ENCODE measurements at places on chromosomes 2 and 18.

- no peak for DNase-seq
Observed at GRCh38 chr18:73697353-73697752, 450.3 kb downstream of the FBXO15 start.

GRCh38 chr2:160689441-160689840 lies 195.8 kb upstream of the RBMS1 start:
- no peak for DNase-seq

- DNase-seq = no peak
Observed at GRCh38 chr2:218310853-218311540, 18.7 kb upstream of the TMBIM1 start.

DNA sequence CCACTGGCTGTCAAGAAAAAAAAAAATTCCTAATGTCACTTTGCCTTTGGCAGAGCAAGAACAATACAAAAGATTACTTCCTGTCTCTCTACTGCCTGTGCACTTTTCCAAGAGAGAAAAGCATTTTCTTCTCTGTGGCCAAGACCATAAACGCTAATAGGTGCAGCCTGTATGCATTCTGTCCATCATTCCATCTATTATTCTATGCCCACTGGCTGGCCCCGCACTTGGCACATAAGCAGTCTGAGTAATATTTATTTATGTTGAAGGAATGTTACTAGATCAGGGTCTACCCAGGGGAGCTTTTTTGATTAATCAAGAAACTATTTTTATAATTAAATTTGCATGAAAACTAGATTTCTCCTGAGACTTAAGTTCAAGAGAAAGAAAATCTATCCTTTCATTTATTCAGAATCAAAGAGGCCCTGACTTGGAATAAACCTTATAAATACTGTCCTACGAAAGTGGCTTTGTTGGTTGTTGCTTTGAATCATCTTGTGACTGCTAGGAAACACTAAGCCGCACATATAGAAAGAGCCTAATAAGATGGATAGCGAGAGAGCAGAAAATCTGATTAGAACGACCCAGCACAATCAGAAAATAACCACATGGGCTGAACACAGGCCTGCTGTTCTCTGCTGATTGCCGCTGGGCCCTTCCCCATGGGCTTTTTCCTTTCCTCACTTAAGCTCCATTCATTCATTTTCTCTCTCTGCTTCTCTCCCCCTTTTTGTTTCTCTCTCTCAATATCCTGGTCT lies 59.4 kb downstream of the MMADHC start:
- no peak for DNase-seq

- no peak for DNase-seq
Observed at GRCh38 chr2:120707816-120708215, 27.9 kb upstream of the GLI2 start.

GRCh38 chr2:19189391-19189790 lies 169.0 kb downstream of the OSR1 start:
- no peak for DNase-seq

DNA sequence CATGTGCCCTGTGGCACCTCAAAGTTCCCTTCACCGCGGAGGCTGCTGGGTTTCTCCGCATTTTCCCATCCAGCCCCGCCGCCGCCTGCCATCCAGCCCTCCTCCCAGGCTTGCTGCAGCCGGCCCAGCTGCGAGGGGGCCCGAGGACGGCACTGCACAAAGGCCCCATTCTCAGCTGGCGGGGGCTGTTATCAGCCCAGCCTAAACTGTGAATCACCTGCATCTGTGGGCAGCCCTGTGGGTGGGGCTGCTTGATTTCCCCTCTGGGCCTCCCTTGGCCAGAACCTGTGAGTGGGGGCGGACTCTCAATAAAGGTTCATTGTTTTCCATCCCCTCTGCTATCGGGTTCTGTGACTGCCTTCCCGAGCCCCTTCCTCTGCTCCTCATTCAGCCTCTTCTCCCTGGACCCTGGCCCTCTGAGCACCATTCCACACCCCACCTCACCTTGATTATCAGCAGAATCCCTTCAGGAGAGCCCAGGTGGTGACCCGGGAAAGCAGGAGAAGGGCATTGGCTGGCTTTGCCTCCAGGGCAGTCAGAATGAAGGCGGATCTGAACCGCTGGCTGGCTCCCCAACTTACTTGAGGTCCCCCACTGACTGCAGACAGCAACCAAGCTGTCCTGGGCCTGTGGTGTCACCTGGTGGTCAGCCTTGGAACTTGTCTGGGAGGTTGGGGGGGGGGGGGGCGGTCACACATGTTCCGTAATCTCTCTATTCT lies 204.5 kb downstream of the ZFP36L2 start:
- DNase-seq = no peak

DNA sequence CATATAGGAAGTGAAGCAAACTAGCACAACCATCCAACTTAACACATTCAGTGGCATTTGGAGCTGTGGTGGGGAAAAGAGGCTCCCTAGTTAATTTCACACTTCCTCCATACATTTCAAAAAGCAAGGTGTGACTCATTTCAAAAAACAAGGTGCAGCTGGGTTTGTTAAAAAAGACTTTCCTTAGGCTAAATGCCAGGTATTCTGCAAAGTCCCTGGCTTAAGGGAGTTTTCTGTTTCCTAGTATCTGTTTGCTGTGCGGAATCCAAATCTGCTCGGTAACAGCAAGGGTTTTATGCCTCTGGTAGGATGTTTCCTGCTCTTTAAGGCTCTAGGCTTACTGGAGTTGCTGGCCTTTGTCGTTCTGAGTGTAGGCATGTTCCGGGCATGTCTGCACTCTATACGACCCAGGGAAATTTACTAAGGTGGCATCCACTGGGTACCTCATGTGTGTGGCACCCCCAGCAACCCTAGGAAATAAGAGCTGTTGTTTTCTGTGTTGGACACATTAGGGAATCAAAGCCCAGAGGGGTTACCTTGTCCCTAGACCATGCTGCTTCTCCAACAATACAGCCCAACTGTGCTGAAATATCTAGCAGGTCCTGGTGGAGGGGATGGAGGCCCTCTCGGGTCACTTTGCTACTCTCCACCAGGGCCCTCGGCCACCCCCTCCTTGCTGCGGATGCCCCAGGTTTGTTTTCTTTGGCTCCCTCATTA lies 634 bp upstream of the MSGN1 start:
- DNase-seq = no peak

GRCh38 chr18:10234281-10234680 lies 220.2 kb upstream of the APCDD1 start:
- DNase-seq = no peak

DNA sequence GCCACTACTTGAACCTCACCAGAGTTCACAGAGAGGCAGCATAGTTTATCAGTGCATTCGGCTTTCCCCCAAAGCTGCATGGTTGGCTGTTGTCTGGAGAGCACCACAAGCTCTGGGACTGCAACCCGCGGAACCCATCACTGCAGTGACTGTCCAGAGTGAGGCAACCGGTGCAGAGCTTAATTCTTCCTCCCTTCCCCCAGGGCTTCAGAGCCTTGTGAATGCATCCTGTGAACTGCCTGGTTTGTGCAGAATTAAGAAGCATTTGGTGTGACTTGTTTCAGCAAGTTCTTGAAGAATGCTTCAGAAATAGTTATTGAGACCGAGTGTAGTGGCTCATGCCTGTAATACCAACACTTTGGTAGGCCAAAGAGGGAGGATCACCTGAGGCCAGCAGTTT lies 99.2 kb upstream of the FOSL2 start:
- DNase-seq = no peak

DNA sequence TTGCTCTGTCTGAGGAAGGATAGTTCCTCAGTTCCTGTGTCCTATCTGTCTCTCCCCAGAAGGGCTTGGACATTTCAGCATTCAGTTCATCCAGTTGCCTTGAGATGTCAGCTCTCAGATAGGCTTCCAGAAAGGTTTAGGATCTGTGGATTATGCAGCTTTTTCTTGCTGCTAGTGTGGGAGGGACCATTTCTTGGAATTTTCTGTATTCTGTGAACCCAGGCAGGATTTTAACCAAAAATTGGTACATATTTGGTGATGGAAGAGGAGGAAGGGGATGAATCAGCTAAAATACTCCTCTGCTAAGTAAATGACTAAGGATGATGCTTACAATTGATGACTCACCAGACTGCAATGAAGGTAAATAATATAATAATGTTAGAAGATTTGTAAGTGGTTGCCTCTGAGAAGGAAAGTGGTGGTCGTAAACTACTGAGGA lies 58.6 kb upstream of the DOCK10 start:
- DNase-seq = peak; percentile 90

DNA sequence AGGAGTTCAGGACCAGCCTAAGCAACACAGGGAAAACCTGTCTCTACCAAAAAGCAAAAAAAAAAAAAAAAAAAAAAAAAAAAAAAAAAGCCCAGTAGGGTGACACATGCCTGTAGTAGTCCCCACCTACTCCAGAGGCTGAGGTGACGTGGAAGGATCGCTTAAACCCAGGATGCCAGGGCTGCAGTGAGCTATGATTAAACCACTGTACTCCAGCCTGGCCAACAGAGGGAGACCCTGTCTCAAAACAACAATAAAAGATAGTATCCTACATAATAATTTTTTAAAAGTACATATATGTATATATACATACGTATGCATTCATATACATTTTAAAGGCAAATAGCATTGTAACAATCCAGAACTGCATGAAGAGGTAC lies 51.7 kb downstream of the SOS1 start:
- DNase-seq = peak; percentile 4

GRCh38 chr18:24993628-24994027 lies 358.3 kb downstream of the ZNF521 start:
- no peak for DNase-seq

DNA sequence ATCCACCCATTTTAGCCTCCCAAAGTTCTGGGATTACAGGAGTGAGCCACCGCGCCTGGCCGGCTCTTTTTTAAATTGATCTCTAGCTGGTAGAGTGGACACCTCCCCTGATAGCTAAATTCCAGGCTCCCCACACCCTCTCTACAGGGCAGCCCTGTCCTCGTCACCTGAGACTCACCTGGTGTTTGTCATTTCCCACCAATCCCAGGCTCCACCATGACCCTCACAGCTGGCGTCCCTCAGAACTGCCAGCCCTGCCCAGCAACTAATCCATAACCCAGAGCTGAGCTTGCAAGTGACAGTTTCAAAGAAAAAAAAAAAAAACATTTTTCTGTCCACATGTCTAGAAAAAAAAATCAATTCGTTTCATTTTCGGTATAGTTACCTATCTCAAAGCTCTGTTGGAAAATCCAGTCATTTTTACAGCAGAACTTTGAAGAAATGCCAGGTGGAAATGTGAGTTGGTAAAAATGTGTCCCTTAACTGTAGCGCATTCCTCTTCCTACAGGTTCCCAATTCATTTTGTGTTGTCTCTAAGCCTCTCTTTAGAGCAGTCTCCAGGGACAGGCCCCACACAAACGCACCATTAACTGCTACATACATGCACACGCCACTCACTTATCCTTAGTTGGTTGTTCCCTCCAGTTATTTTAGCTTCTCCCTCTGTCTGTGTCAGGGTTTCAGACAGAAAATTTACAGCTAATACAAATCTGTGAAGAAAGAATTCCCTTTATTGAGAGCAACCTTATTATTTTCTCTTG lies 294.7 kb downstream of the FBXO15 start:
- no peak for DNase-seq

GRCh38 chr2:119438726-119439284 lies 7.2 kb downstream of the TMEM37 start:
- no peak for DNase-seq

GRCh38 chr18:79787865-79788733 lies 9.6 kb upstream of the KCNG2 start:
- DNase-seq = no peak

DNA sequence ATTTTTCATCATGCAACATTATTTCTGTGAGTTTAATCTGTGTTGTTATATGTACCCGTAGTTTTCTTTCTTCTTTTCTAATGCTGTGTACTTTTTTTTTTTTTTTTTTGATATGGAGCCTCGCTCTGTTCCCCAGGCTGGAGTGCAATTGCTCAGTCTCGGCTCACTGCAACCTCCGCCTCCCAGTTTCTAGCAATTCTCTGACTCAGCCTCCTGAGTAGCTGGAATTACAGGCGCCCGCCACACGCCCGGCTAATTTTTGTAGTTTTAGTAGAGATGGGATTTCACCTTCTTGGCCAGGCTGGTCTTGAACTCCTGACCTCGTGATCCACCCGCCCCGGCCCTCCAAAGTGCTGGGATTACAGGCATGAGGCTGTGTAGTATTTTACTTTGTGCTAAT lies 155.4 kb downstream of the GALR1 start:
- DNase-seq = no peak

DNA sequence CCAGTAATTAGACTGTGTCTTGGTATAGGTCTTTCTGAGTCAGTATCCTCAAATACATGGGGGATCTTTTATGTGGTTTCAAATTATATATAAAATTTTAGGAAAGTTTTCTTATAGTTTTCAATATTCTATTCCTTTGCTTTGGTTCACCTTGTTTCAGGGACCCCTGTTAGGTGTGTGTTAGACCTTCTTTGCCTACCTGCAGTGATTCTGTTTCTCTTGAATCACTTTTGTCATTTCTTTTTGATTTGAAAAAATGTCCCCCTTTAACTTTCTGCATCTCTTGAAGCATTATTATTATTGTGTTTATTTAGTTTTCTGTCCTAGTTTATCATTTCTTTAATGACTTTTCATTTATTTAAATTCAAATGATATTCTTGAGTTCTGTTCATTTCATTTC lies 98.7 kb downstream of the FHOD3 start:
- DNase-seq = no peak

- no peak for DNase-seq
Observed at GRCh38 chr2:70926042-70926441, 9.7 kb upstream of the ATP6V1B1 start.

DNA sequence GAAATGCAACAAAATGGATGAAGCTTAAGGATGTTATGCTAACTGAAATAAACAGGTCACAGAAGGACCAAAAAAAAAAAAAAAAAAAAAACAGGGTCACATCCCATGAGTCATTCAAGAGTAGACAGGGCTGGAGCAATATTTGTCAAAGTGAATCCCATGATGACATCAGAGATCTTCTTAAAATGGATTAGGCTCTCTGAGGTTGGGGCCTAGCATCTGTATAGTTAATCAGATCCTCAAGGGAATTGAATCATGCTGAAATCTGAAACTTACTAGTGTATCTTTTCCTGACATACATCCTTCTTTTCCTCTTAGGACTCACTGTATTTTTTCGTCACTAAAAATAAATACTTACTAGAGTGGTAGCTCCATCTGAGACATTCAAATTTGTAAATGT lies 380.6 kb upstream of the NXPH2 start:
- no peak for DNase-seq

- DNase-seq = no peak
Observed at GRCh38 chr2:219995991-219996765, 368.7 kb downstream of the SLC4A3 start.

GRCh38 chr2:219629976-219630695 lies 2.7 kb downstream of the SLC4A3 start:
- no peak for DNase-seq

DNA sequence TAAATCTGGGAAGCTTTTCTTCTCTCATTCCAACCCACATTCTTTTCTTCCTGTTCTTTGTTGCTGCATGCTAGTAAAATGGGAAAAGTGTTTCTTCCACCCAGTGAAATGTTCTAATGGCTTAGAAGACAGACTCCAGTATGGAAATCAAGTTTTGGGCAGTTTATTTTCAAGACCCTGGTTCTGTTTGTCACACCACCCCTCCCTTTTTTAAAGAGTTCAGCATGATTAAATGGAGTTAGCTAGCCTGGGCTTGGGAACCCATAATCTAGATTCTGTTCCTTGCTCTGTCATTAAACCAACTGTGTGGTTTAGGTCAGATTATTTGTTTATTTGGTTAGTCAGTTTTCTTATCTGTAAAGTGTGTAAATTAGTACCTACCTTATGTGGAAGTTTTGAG lies 151.8 kb upstream of the NT5C1B start:
- no peak for DNase-seq

Measured in non-pigmented ciliary epithelial cell (primary cell).